Cerebellar cortex (tissue), 1 donor: ENCODE measurements at places on chromosomes 2 and 18.

DNA sequence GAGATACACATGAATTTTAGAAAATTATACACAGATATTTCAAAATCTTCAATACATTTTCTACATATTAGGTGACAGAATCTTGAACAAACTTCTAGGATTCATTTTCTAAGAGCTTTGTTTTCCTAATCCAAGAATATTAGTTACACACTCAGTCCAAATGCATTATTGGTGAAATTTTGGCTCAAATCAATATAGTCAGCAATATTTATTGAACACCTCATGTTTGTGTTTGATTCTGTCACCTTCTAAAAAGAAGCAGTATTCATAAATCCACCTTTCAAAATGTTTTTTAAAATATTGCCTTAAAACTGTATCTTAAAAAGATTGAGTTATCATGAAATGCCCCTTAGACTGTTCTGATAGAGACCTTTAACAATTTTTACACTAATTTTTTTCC lies 40.2 kb downstream of the KCNH7 start:
- no peak for DNase-seq

DNA sequence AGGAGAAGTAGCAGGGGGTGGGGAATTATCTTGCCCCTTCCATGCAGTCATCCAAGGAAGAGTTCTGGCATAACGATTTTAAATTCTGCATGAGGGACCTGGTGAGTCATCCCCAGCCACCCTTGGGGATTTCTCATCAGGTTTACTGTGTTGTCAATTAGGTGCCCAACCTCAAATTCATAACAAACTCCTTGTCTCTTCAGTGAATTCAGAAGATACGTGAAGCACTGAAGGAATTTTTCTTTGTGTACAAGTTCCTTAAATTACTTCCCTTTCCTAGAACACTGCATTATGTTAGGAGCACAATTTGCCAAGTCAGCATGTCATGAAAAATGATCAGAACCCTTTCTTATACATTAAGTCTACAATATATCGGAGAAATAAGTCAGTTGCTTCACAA lies 70.8 kb upstream of the NOSTRIN start:
- no peak for DNase-seq

DNA sequence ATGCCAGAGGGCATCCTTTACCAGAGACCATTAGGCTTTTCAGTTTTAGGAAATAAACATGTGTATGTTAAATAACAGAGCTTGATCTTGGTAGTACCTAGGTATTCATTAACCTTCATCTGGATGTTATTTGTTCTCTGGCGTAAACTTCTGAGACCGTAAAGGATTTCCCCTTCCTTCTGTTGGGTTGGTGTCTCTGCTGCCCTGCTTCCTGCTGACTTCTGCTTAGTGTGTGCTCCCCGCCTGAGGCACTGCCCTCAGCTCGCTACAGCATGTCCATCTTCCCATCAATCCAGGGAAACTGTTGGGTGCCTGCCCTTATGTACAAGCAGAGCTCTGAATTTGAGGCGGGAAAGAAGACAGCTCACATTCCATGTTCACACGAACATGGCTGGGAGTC lies 177.9 kb downstream of the TPGS2 start:
- no peak for DNase-seq

- no peak for DNase-seq
These were observed 64.2 kb downstream of the EMX1 start for GRCh38 chr2:72981536-72981935.

GRCh38 chr18:11071300-11071699 lies 78.1 kb downstream of the PIEZO2 start:
- DNase-seq = no peak

- peak; percentile 67 for DNase-seq
These were observed 300.7 kb downstream of the TCF4 start for GRCh38 chr18:55287149-55287806.

- DNase-seq = peak; percentile 1
These were observed 5.6 kb downstream of the PAX8 start for GRCh38 chr2:113273027-113273551.

GRCh38 chr2:157897106-157897971 lies 21.2 kb upstream of the ACVR1 start:
- no peak for DNase-seq

GRCh38 chr2:66569321-66569851 lies 134.5 kb downstream of the MEIS1 start:
- DNase-seq = peak; percentile 67

- DNase-seq = no peak
These were observed 258.9 kb upstream of the FBXO11 start for GRCh38 chr2:48165070-48165753.

DNA sequence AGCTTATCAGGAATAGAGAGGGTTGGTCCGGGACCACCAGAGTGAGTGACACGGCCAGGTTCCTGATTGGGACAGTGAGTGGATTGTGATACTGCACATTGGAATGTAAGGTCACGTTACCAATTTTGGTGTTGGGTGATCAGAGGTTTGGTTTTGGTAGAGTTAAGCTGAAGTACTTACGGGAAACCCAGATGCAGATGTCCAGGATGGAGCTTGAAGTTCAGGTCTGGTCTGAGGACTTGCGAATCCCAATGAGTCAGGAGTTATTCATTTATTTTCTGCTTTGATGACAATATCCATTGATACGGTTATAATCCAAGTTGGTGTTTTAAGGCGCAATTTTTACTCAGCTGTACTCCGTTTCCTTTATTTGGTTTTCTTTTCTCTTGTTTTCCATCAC lies 273.6 kb downstream of the ALPK2 start:
- no peak for DNase-seq

DNA sequence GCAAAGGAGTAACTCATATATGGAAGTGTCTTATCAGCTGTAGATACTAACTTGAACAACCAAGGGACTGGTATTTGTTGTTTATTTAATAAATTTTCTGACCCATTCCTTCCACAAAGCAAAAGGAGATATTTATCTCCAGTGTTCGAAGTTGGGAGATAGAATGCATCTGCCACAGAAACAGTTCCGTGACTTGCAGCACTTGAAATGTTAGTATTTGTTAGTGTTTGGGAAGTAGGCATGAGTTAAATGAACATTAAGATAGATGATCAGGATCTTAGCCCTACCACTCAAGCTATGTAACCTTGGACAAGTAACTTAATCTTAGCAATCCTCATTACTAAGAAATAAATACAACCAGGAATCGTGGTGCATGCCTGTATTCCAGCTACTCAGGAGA lies 12.1 kb upstream of the SULT1C4 start:
- DNase-seq = no peak

DNA sequence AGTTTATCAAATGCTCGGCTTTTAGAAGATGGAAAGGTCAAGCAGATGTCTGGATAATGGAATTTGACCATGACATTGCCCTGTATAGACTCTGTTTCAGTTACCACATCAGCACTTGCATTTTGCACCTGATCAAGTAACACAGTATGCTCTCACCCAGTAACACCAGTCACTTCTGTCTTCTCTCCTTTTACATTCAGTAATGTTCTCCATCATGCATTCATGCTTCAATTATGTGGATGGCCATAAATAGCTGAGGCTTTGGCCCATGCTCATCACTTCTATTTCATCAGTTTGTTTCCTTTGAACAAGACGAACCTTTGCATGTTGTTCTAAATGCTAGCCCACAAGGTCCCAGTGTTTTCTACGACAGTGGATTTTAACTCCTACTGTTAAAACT lies 322.9 kb upstream of the ACVR2A start:
- no peak for DNase-seq

GRCh38 chr2:86769838-86770237 lies 20.9 kb downstream of the CD8A start:
- DNase-seq = peak; percentile 54

DNA sequence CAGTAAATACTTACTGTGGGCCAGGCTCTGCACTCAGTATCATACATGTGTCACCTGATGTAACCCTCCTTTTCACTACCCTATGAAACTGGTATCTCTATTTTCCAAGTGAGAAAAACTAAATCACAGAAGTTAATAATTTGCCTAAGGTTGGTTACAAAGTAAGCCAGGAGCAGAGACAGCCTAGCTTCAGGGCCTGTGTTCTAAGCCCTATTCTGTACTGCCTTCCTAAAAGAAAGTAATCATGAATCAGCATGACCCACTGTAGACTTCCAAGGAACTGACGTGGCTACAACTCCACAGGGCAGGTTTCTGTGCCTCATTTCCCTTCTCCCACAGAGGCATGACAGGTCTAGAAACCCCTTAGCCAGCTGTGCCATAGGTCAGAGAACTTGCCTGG lies 14.3 kb downstream of the ZNF142 start:
- no peak for DNase-seq

- DNase-seq = no peak
These were observed 27.9 kb downstream of the ZAP70 start for GRCh38 chr2:97741251-97741650.

GRCh38 chr2:178517496-178517895 lies 37.2 kb downstream of the PLEKHA3 start:
- DNase-seq = no peak

GRCh38 chr2:143241403-143242088 lies 112.3 kb downstream of the ARHGAP15 start:
- DNase-seq = no peak

- DNase-seq = no peak
These were observed 54.3 kb downstream of the GULP1 start for GRCh38 chr2:188345831-188346458.

DNA sequence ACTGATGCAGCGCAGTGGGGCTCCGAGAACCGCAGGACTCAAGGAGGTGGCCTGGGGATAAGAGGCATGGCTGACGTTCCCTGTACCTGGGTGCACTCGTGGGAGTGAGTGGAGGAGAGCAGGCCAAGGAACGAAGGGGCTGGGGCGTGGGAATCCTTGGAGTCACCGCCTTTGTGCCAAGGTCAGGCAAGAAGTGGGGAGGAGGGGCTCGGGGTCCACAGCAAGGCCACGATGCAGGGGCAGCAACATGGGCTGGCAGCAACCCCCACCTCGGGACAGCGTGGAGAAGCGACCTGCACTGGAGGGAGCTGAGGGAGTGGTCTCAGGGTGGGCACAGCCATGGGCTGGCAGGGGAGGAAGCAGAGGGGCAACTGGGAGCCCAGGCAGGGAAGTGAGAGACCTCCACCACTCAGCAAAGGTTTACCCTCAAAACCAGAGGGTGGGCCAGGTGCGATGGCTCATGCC lies 18.6 kb downstream of the ARID5A start:
- DNase-seq = no peak

DNA sequence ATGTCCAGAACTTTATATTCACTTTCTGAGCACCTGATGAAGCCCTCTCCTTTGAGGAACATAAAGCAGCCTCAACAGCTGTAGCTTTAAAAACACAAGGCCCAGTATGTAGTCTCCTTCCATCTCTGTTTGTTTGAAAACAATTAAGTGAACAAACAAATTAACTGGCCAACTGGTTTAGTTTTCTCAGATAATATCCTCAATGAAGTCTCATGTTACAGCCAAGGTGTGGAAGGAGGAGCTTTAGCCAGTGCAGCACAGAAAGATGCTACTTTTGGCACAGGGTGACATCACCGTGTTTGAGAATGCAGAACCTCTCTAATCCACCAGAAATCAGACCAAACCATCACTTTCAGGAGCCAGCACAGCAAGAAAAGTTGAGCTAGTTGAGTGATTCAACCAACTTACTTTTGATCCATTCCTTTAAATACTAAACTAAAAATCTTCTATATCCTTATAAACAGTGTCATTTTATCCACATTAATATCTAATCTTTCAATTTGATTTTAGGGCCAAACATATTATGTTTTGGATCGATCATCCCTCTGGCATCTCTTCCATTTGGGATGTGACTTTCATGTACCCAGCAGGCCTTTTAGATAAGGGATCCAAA lies 488.7 kb downstream of the ARHGAP15 start:
- no peak for DNase-seq

GRCh38 chr2:72130659-72131360 lies 16.9 kb downstream of the CYP26B1 start:
- DNase-seq = no peak

GRCh38 chr2:209556354-209556961 lies 132.6 kb downstream of the MAP2 start:
- peak; percentile 26 for DNase-seq

GRCh38 chr2:98455494-98455976 lies 10.9 kb downstream of the INPP4A start:
- no peak for DNase-seq

DNA sequence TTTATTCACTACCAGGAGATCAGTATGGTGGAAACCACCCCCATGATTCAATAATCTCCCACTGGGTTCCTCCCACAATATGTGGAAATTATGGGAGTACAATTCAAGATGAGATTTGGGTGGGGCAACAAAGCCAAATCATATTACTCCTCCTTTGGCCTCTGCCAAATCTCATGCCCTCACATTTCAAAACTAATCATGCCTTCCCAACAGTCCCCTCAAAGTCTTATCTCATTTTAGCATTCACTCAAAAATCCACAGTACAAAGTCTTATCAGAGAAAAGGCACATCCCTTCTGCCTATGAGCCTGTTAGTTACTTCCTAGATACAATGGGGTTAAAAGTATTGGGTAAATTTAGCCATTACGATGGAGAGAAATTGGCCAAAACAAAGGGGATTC lies 989.5 kb upstream of the CNTNAP5 start:
- no peak for DNase-seq

DNA sequence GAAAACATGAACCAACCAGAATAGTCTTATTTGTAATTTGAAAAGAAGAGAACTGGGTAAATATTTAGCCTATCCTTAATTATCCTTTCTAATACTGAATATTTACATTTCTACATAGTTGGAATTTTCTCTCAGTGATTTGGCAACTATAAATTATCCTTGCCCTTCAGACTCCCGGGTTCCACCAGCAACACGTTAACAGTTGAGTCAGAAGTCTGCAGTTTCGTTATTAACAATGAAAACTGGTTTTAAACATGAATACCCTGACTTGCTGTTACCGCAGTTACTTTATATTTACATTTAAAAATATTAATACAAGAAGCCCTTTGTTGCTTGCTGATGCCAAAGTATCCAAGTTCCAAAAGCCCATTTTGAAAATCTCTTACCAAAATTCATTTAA lies 673.0 kb downstream of the ARHGAP15 start:
- DNase-seq = no peak

DNA sequence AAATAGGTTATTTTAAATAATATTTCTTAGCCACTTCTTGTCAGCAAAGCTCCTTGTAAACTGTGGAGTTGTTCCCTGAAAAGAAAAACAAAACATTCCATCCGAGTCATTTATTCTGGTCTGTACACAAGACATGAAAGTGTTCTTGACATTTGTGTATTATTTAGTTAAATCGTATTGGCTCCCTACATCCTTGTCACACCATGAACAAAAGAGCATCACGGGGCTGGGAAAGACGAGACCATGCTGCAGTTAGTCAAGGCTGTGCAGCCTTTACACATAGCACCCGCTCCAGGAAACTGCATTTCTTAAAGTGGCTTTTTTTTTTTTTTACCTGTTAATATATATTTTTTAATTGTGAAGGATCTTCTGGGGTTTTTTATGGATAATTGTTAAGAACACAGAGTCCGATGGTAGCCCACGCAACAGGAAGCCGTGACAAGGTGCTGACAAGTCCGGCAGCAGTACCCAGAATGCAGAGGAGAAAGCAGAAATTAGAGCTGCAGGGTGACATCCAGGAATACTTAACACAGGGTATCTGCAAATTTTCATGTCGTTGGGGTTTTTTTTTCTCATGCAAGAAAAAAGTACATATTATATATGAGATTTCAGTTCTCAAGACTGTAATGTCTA lies 588.4 kb downstream of the ARHGAP15 start:
- DNase-seq = no peak

- DNase-seq = no peak
These were observed 31.1 kb upstream of the PAX8 start for GRCh38 chr2:113309655-113310387.

GRCh38 chr2:232418466-232419244 lies 12.0 kb downstream of the ALPG start:
- DNase-seq = no peak
